Myocyte (in vitro differentiated cells): ENCODE measurements at places on chromosomes 4 and X.

DNA sequence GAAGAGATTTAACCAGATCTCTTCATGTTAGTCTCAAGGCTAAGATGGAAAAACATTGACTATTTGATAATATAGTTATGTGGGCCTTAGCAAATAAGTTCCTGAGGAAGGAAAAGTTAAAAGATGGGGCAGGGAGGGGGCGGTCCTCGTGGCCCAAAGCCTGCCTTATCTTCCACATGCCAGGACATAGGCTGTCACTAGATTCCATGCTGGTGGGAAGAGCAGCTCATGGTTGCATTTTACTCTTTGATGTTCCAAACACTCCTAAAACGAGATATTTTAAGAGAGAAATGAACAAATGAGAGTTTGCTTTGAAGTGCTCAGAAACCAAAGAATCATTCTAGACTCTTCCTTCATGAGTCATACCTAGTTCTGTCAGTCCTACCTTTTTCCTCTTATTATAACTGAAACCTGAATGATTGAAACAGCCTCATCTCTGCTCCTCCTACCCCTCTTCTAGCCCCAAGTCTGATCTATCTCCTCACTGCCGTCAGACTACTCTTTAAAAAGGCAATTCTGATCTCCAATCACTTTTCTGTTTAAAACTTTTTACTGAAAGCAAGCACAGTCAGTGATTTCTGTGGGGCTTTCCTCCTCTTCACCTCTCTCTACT, 25.1 kb downstream of the RAB9B start:
- DNase-seq, result no peak

DNA sequence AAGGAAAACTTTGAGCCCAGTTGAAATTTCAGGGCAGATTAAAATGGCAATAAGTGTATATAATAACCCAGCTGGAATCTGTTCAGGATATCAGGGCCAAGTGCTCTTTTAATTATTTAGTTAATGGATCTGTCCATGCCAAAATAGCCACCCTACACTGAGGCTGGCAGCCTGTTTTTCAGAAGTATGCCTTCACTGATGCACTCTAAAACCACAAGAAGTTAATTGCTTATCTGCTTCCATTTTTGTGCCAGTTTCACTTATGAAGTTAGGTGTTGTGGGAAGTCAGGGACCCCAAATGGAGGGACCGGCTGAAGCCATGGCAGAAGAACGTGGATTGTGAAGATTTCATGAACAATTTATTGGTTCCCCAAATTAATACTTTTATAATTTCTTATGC, 960.3 kb downstream of the C4orf33 start:
- DNase-seq, result no peak

- peak; percentile 58 for DNase-seq
Observed at GRCh38 chrX:151982222-151982621, 7.7 kb upstream of the GABRE start.

GRCh38 chr4:25032126-25032525, 1.4 kb upstream of the LGI2 start:
- peak; percentile 6 for DNase-seq

DNA sequence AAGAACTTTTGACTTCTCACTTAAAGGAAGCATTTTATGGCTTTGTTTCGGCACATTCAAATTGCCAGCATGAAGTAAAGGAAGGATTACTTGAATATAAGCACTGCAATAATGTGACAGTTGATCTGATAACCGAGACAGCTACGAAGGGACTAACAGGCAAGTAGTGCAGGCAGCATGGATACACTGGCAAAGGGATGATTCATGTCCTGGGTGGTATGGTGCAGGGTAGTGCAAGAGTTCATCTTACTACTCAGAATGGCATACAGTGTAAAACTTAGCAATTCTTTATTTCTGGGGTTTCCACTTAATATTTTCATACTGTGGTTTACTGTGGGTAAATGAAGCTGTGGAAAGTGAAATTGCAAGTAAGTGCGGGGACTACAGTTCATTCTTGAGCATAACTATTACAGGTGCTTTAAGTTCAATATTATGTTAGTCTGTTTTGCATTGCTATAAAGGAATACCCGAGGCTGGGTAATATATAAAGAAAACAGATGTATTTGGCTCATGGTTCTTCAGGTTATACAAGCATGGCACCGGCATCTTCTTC, 611.8 kb downstream of the SPOCK3 start:
- peak; percentile 3 for DNase-seq

GRCh38 chrX:6223516-6223915, 5.2 kb downstream of the NLGN4X start:
- no peak for DNase-seq

DNA sequence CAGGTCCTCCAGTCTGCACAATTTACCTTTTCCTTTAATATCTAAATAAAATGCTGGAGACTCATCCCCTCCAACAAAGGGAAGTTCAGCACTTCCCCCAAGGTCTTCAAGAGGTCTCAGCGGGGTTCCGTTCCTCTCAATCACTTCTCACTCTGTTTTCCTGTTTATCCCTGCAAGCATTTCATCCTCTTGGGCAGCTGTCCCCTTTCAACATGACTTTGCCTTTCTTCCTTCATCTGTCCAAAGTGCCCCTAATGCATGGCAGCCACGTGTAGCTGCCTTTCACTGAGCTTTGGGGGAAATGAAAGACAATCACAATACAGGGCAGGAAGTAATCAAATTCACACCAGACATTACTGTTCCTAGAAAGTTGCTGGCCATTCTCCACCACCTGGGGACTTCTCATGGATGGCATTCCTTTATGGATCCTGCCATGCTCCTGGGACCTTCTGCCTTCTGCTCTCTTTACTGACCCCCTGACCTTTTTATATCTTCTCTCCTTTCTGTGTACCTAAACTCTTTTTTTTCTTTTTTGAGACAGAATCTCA, 79.7 kb upstream of the USP9X start:
- DNase-seq, result no peak

- DNase-seq, result peak; percentile 58
Observed at GRCh38 chrX:9369802-9370291, 95.0 kb upstream of the TBL1X start.

GRCh38 chr4:186249785-186250754, 15.9 kb upstream of the F11 start:
- DNase-seq, result no peak

- DNase-seq, result peak; percentile 95
Observed at GRCh38 chr4:7725951-7726350, 213.7 kb downstream of the AFAP1 start.

- no peak for DNase-seq
Observed at GRCh38 chr4:2991243-2991642, 27.9 kb downstream of the GRK4 start.

DNA sequence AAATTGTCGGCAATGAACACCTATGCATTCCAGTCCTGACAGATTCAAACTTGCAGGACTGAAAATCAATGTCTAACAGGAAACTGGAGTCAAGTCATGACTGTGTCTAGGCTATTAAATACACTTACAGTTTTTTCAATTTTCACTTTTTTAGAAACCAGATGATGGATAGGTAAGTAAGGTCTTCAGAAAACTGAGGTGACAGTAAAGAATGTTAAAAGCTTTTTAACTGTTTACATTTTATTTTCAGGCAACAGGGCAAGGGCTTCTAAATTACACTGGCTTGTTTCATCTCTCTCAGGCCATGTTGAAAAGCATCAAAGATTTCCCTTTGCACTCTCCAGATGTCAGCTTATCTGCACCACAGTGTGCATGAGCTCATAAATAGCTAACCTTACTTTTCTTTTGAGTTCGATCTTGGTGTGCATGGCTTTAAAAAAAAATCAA, 65.2 kb downstream of the SEC24D start:
- no peak for DNase-seq

DNA sequence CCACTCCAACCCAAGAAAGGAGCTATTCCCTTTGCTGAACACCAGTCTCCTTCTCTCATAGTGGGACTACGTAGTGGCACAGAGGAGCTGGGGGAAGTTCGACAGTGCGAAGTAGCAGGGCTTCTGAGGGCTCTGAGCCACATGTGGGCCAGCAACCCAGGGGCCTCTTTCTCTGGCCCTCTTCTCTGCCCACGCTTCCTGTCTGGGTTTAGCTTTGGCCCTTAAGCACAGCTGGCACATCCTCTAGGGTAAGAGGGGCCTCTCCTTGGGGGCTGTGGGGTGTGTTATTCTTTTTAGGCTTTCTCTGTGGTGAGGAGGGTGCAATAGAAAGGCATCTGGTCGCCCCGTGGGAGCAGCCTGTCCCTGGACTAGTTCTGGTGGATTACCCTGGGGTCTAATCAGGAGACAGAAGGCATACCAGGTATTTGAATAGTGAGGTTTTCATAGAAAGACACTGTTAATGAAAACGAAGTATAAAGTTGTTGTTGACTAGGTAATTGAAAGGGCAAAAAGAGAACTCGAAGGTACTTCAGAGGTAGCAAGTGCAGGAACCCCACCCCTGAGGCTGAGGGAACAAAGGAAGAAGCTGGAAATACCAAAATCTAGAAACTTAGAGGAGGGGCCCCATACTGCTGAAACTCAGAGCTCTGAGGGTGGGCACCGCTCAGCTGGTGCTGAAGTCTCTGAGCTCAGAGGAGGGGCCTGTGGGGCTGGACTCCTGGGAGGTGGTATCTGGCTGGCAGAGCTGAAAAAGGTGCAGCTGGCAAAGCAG, 151.9 kb upstream of the RPS6KA3 start:
- DNase-seq, result no peak

GRCh38 chr4:100208459-100208858, 18.2 kb upstream of the DDIT4L start:
- DNase-seq, result peak; percentile 10

GRCh38 chr4:102758241-102759160, 2.3 kb downstream of the MANBA start:
- no peak for DNase-seq

DNA sequence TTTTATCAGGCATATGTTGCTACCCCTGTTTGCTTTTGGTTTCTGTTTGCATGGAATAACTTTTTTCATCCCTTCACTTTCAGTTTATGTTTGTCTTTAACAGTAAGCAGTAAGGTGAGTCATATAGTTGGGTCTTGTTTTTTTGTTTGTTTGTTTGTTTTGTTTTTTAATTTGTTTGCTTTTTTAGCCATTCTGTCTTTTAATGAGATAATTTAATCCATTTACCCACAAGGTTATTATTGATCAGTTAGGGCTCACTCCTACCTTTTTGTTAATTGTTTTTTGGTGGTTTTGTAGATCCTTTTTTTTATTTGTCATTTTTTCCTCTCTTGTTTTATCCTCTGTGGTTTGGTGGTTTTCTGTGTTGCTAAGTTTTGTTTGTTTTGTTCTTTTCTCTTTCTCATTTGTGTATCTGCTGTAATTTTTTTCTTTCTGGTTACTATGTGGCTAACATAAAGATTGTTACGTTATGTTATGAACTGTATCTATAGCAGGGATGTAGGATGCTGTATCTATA, 379.5 kb upstream of the MAD2L1 start:
- DNase-seq, result peak; percentile 1

GRCh38 chrX:51334276-51334675, 1.7 kb downstream of the NUDT10 start:
- no peak for DNase-seq

- no peak for DNase-seq
Observed at GRCh38 chr4:156954587-156954986, 17.0 kb downstream of the PDGFC start.

GRCh38 chr4:84070289-84070688, 428.8 kb downstream of the NKX6-1 start:
- no peak for DNase-seq

DNA sequence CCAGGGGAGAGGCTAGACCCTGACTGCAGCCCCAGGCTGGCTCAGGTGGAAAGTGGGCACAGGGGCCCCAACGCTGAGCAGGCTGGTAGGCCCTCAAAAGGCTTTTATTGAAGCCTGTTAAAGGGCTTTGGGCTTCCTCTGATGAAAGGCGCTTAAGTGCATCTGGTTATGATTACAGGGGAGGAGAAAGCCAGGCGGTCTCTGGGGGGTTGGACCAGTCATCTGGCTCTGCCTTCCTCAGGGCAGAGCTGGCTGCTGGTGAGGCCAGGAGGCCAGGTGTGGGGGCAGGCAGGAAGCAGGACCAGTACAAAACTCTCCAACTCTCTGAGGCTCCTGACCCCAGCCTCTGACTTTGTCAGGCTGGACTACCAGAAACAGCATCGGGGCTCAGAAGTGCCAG, 68.8 kb upstream of the BCOR start:
- DNase-seq, result no peak

DNA sequence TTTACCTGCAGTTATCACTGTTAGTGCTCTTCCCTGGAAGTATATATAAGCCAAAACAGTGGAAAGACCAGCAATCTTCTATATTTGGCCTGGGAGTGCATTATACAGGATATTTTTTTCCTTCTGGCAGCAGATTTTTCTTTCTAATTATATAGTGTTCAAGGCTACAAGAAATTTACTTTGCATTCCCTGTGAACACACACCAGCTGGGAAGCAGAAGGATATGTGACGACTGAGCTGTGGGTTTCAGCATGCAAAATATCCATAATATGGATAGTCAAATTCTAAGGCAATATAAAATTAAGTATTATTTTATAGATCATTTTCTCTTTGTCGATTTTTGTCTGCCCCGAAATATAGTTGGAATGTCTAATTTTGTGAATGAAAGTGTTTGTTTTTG, 31.2 kb downstream of the GUCY1B1 start:
- no peak for DNase-seq

- no peak for DNase-seq
Observed at GRCh38 chr4:99927566-99927965, 18.9 kb downstream of the DNAJB14 start.

- peak; percentile 15 for DNase-seq
Observed at GRCh38 chr4:104641418-104641817, 146.7 kb upstream of the CXXC4 start.
